Activated T-helper 1 cell treated with Interleukin-2 at 50 U/mL for 16 hours (primary cell): ENCODE measurements at places on chromosomes 12 and 14.

GRCh38 chr12:84996759-84997158 is 39.3 kb downstream of the TSPAN19 start:
- DNase-seq: no peak

DNA sequence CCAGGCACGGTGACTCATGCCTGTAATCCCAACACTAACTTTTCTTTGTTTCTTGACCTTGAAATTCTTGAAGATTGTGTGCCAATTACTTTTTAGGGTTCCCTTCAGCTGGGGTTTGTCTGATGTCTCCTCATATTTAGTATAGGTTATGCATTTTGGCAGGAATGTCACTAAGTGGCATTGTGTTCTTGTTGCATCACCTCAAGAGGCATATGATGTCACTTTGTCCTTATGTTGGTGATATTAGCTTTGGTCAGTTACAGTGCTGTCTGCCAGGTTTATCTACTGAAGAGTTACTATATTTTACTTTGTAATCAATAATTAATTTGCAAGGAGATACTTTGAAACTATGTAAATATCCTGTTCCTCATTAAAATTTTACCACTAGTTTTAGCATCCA is 61.0 kb upstream of the BTG1 start:
- DNase-seq: no peak

GRCh38 chr14:77268989-77269600 is 1.9 kb downstream of the NGB start:
- no peak for DNase-seq

- DNase-seq: peak; percentile 38
Observed at GRCh38 chr14:59464486-59465315, 479 bp downstream of the GPR135 start.

DNA sequence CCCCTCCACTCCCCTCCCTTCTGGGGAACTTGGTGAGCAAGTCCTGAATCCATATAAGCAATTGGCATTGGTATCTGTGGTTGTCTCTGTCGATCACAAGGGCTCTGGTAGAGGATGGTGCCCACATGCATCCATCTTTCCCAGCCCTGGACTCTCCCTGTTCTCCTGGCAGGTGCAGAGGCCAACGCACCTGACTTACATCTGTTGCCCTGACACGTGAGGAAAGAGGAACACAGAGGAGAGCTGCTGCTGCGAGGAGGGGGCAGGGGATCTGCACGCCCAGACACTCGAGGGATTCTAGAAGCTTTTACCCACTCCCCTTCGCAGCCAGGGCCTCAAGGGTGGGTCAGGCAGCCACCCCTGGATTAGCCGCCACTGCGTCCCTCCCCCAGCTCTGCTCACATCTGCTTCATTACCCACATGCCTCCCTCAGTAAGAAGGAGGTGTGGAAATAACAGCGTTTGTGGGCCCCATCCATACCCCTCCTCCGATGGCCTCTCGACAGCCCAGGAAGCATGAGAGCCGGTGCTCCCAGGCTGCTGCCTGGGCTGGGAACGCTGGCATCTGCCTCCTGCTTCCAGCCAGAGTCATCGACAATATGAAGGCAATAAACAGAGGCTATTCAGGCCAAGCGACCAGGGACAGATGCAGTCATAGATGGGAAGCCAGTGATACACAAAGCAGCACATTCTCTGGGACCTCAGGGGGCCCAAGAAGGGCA is 56.5 kb downstream of the KDM2B start:
- no peak for DNase-seq

GRCh38 chr12:118979763-118980406 is 1.5 kb upstream of the SRRM4 start:
- DNase-seq: no peak

- no peak for DNase-seq
Observed at GRCh38 chr12:100329800-100330199, 27.1 kb upstream of the SLC17A8 start.

GRCh38 chr12:88314706-88315105 is 172.6 kb downstream of the TMTC3 start:
- no peak for DNase-seq

DNA sequence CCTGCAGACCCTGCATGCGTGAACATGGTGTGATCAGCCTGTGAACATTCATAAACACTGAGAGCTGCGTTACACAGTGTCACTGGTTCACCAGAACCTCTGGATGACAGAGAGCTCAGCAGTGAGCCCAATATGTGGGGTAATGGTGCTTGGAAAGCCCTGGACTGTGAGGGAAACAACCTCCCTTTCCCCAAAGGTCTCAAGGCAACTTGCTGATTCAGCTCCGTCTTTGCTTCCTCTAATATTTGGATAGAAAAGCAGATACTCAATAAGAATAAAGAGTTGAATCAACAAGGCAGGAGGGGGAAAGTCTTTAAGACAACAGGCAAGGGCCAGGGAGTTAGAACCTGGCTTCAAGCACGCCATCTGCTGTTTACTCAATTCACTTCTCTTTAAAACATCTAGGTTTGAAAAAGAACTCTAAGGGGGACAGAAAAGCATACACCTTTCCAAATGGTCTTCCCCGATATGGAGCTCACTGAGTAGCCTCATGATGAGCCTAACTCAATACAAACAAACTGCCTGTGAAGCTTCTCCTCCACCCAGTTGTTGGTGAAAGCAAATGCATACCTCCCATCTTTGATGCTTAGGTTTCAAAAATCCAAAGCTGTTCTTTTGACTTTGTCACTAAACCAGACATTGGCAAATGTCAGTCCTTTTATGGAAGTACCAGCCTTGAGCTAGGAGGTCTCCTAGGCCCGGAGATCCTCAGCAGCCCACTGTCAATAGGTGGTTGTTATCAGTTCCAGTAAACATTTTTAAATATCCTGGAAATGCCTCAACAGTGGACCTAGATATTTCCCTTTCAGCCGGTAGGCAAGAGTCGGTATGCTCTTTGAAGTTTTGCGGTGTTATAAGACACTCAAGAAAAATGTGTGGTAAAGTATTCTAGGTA is 76.1 kb downstream of the SAMD4A start:
- no peak for DNase-seq

- DNase-seq: no peak
Observed at GRCh38 chr12:95096852-95097251, 23.4 kb upstream of the NR2C1 start.
